ENCODE measurements at places on chromosomes 11 and 22. TPM values are rescaled to one million over a fixed set of nuclear protein-coding genes. Genes with fewer than 3 reads are reported as not detected.

DNA sequence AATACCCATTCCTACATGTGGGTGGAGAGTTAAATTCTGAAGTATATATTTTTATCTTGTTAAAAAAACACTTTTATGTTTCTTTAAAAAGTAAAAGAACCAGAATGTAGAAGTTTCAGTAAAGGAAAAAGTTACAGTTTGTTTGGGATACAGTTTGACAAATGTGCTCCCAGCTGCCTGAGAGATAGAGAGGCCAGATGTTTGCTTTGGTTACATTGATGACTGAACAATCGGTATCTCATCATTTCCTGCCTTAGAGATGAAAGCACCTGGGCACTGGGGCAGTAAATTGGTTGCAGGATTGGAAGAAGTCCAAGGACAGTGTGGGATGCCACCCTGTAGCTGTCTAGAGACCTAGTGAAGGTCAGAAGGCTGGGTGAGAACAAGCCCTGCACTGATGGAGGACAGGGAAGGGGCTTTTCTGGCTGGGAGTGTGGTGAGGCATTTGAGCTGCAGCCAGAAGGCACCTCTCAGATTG, 16.6 kb downstream of the MED15 start:
- no peak for DNase-seq

GRCh38 chr11:127003260-127003981, 2.9 kb upstream of the KIRREL3 start:
- peak; percentile 85 for DNase-seq

DNA sequence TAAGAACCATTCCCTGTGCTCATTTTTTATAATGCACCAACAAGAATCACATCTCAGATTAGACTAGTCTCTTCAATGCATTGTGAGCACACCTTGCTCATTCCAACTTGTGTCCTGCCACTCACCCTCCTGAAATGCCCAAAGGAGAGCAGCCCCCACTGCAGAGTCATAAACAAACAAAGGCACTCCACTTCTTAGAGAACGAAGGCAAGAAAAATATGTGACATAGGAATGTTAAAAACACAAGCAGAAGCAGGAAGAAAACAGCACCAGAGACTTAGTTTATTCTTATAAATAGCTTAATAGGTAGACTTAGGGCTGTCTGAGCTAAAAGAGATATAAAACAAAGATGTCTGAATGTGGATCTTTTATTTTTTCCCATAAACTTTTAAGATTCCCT, 57.2 kb downstream of the GUCY1A2 start:
- DNase-seq: no peak

DNA sequence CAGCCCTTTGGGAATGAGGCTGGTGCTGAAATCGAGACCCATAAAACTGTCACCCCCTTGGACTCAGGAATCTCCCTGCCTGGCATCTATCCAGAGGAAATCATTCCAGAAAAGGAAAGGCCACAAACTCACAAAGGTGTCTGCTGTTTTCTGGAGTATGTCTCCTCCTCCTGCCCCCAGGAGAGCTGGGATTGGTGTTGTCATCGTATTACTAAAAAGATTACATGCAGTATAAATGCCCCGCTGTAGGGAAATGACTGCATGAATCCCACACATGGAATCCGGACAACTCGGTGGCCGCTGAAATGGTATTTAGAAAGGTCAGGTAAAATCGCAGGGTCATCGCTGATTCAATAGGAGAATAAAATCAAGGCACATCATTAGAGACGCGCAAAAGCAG, 18.9 kb upstream of the RFPL3 start:
- DNase-seq: peak; percentile 54

Gene CNIH2
- 5.0 TPM for total RNA-seq

DNA sequence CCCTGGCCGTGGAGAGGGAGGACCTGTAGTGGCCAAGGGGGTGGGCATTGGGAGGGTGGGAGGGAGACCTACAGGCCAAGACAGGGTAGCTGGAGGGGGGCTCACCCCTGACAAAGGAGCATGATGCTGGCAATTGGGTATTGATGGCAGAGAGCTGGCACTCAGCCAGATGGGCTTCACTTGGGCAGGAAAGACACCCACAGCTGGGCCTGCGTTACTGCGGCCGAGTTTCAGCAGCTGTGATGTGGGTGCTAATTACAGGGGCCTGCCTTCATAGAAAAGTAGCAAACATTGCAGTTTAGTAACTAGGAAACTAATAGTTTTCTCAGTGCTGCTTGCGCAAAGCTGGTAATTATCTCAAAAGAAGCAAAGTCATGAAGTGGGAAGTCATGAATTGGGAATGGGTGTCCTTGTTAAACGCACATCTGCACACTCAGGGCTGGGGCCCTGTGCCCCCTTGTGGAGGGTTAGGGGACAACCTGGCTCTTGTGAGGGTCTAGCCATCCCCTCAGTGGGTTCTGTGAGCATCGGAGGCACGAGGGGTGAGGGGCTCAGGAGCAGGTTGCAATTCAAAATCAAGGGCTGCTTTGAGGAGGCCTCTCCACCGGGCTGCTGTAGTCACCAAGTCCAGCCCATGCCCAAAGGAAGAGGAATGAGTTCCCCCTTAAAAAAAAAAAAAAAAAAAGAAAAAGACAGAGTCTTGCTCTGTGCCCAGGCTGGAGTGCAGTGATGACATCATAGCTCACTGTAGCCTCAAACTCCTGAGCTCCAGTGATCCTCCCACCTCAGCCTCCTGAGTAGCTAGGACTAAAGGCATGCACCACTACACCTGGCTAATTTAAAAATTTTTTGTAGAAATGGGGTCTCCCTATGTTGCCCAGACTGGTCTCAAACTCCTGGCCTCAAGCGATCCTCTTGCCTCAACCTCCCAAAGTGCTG, 24.4 kb upstream of the TXNRD2 start:
- no peak for DNase-seq

DNA sequence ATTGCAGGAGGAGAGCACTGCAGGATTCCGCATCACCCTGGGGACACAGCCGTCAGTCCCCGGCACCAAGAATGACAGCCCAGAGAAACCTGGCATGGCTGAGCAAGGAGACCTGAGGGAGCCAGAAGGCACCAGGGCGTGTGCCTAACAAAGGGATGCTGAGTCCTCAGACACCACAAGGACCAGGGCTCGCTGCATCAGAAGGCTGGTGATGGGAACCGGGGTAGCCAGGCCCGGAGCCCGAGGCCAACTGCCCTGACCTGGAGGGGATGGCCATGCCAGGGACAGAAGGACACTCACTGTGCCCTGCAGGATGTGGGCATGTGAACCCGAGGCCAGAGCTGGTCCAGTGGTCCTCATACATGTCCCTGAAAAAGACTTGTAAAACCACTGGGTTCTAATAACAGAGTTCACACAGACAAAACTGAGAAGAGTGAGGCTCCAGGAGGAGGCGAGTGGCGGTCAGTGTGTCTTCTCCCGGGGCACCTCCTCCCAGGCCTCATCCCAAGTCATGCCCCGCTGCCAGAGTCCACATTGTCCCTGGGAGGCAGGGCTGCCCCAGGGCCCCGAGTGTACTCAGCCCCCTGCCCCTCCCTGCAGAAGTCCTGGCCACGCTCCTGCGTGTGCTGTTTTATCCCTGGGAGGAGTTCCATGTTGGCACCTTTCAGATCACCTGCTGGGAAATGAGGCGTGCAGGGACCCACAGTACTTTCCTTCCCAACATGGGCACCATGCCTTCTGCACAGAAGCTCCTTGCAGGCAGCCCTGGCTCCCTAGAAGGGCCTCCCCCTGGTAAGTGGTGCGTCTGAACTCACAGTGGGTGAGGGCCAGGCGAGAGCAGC, 42.5 kb downstream of the TBX1 start:
- DNase-seq: no peak

Gene JAML
- not detected for total RNA-seq

DNA sequence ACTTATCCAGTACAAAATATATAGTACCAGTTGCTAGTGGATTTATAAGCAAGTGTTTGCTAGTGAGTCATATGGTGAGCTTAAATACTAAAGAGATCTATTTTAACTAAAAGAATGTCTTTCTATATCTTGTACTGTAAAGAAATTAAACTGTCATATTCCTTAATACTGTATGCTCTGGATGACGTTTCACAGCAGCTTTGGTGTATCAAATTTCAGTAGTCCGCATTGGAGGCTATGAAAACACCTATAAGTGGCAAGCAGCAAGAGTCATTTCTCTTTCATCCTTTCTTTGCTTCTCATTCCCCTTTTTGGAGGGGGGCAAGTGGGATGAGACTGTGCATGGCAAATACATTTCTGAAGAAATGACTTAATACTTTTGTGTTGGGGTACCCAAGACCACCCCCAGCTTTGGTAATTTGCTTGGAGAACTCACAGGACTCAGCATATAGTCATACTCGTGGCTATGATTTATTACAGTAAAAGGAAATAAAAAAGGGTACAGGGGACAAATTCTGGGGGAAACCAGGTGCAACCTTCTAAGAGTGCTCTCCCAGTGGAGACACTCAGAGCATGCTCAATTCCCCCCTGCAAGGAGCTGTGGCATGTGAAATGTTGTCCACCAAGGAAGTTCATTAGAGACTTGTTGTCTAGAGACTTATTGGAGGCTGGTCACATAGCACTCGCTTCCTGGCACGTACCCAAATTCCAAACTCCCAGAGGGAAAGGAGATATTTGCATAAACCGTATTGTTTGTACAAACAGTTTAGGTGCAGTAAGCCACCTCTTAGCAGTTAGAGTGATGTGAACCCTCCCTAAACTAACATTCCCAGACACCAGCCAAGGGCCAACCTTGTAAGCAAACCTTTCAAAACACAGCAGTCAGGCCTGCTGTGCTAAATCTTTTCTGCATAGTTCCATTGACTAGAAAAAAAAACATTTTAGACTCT, 210.8 kb downstream of the PGR start:
- no peak for DNase-seq

Gene PAFAH1B2
- total RNA-seq: 84.5 TPM

Gene ISX
- not detected for total RNA-seq

Measured in osteocyte (in vitro differentiated cells).